Activated T-cell treated with anti-CD3 and anti-CD28 coated beads, Interleukin-2, amount 50 U/mL, for 48 hours (primary cell): ENCODE measurements at places on chromosomes 3 and 15.

DNA sequence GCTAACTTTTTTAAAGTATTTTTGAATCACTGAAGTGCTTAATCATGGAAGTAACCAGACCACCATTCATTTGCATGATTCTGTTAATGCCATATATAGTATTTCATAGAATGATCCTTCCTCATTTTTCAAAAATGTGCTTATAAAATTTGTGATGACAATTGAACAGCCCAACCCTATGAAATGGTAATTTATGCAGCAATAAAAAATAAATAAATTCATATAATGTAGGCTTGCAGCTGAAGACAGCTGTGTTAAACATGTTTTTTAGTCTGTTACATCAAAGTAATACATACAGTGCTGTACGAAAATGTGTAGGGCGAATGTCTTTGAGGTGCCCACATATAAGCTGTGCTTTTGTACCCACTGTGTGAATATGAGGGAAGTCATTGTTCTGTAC is 131.7 kb downstream of the FILIP1L start:
- DNase-seq = no peak

GRCh38 chr3:185995352-185995751 is 57.5 kb upstream of the TRA2B start:
- DNase-seq = no peak

GRCh38 chr3:141389703-141390102 is 21.4 kb downstream of the ZBTB38 start:
- no peak for DNase-seq

DNA sequence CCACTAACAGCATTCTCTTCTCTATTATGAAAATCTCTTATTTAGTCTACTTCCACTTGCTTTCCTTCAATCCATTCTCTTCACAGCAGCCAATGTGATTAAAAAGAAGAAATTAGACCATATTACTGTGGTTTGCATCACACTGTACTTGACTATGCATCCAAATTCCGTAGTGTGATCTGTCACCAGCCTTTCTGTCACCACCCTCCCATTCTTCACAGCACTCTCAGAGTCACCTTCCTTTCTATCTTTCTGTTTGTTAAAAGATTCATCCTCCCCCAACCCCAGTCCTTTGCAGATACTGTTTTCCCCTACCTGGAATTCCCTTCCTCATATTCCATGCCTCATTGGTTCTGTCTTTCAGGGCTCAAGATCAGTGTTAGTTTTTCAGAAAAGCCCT is 55.0 kb upstream of the ABHD10 start:
- DNase-seq = no peak

DNA sequence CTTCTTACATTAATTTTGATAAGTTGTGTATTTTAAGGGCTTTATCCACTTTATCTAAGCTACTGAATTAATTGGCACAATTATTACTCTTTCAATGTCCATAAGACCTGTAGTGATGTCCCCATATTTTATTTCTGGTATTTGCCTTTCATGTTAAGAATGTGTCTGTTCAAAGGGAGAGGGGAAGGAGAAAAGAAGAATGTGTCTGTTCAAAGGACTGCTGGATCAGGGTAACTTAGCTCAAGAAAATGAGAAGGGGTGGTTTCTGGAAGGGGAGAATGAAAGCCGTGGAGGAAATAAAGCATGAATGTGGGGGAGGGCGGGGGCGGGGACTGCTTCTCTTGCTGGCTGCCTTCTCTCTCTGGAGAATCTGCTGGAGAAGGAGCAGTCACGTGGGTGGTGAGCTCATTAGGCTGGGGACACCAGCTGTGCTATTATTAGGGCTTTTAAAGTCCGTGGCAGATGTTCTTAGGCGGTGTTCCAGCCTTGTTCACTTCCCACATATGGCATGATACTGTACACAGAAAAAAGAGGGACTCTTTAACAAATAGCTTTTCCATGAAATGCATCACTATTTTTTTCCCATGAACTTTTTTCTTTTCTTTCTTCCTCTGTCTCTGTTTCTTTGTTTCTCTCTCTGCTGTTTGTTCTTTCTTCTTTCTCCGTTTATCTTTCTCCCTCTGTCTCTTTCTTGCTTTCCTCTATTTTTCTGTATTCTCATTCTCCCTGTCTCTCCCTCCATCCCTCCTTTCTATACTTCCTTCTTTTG is 63.7 kb upstream of the ULK4 start:
- no peak for DNase-seq
